ENCODE measurements at places on chromosomes 7 and 10.

- DNase-seq, result no peak
These were observed 51.5 kb downstream of the RSU1 start for GRCh38 chr10:16765509-16766375.

- DNase-seq, result no peak
These were observed 12.1 kb upstream of the SNX13 start for GRCh38 chr7:17952387-17952786.

DNA sequence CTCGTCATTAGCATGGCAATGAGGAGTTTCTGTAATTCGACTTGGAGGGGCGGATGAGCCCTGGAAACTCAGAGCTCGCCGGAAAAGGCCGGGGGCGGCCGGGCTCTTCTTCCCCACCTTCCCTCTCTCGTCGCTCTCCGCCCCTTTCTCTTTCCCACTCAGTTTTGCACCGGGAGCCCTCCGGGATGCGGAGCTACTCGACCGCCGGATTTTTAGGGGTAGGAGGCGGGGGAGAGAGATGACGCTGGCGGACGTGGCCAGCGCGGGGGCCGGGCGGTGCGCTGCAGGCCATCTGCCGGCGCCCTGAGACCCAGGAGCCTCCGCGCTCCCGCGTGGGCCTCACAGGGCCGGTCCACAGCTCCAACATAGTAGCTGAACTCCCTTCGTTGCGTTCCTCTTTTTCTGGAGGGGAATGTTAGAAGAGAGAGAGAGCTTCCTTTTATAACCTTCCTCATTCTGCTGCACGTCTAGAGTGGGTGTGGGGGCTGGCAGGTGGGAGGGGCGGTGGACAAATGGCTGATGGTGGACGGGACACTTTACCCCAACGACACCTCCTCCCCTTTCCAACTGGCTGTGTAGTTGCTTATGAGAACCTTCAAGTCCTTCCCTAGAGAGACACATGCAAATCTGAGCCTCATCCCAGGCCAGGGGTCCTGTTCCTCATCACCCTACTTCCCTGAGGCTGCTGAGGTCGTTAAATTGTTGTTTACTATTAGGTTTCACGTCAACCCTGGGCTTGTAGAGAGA lies 1.1 kb upstream of the HOXA1 start:
- no peak for DNase-seq

DNA sequence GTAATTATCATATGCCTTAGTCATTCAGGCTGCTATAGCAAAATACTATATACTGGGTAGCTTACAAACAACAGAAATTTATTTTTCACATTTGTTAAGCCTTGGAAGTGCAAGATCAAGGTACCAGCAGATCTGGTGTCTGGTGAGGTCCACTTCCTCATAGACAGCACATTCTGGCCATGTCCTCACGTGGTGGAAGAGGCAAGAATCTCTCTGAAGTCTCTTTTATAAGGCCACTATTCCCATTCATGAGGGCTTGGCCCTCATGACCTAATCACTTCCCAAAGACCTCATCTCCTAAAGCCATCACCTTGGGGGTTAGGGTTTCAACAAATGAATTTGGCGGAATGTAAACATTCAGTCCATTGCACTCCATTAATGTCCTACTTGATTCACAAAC lies 137.5 kb upstream of the C1GALT1 start:
- no peak for DNase-seq

DNA sequence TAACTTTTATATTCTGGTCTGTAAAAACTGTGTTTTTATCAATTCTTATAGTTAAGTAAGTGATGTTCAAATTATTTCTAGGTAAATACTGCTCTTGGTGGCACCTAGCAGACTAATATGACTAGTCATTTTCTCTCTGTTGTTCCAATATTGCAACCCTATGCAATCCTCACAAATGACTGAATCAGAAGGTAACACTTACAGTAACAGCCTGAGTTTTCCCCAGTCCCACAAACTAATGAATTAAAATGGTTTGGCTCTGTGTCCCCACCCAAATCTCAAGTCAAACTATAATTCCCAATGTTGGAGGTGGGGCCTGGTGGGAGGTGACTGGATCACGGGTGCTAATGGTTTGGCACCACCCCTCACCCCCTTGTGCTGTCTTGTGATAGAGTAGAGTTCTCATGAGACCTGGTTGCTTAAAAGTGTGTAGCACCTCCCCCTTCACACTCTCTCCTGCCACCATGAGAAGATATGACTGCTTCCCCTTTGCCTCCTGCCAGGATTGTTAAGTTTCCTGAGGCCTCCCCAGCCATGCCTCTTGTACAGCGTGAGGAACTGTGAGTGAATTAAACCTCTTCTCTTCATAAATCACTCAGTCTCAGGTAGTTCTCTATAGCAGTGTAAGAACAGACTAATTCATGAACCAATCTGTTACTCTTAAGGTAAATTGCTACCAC lies 43.5 kb downstream of the MTPN start:
- no peak for DNase-seq

GRCh38 chr7:132756484-132756990 lies 180.3 kb upstream of the PLXNA4 start:
- no peak for DNase-seq

DNA sequence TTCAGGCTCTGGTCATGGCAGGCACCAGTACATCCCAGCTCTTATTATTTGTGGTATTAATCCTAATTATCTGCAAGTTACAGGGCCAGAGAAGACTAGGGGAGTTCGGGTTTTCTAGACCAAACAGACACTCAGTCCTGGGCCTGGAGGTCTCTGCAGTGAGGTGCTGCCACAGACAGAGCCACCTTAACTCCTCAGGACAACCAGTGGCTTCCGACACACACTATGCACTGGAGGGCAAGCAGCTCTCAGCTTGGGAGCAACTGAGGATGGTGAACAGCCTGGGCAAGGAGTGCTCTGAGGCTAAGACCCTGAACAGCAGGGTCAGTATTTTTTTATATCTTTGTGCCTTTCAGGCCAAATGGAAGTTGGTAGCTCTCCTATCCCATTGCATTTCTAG lies 19.0 kb downstream of the ACTA2 start:
- DNase-seq, result no peak

GRCh38 chr10:17472481-17473227 lies 18.3 kb upstream of the ST8SIA6 start:
- DNase-seq, result no peak

GRCh38 chr7:95066737-95067530 lies 159.5 kb downstream of the PPP1R9A start:
- DNase-seq, result no peak

DNA sequence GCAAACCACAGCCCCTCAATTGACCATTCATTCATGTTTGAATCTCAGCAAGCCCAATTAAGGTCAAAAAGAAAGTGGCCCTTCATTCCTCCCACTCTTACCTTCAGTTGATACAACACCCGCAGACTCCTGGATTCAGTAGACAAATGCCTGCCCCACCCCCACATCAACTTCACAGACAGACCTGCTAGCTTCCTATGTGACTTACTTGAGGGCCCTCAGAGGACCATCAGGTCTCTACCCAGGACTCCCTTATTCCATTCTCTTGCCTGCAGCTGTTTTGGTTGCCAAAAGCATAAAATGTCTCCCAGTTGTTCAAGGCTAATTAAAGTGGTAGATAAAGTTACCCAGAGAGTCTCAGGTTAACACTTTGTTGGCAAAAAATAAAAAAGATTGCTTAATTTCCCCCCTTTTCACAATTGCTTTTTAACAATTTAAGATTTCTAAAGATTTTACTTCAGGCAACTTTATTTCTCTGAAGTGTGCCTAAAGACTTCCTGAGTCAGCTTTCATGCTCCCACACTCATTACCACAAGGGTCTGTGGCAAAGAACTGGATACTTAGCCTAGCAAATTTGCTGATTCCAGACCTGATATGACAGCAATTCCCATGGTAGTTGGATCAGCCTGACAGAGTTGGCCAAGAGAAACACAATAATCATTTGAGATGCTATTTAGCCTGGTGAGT lies 3.3 kb upstream of the MTERF1 start:
- DNase-seq, result no peak

- no peak for DNase-seq
These were observed 87.1 kb downstream of the FZD1 start for GRCh38 chr7:91351374-91351773.

GRCh38 chr10:2294739-2295138 lies 557.4 kb upstream of the ADARB2 start:
- DNase-seq, result no peak

Data from central memory CD4-positive, alpha-beta T cell (primary cell).